AG09309 (cell line): ENCODE measurements at places on chromosomes 11 and 22.
A peak's percentile ranks its signal among the peaks of the same experiment; 100 is the strongest.

DNA sequence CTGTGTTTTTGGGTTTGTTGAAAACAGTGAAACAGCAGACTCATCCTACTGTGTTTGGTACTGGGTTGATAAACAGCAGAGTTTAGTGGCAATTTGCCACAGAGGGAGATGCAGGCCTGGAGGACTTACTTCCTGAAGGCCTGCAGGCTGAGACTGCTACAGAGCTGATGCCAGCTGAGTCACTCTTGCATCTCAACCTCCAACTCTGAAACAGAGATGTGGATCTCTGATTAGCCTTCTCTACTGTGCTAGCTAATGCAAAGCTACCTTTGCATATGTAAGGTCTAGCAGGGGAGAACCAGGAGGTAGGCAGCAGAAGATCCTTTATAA lies 14.3 kb downstream of the ATP5MG start:
- peak; percentile 95 for DNase-seq

DNA sequence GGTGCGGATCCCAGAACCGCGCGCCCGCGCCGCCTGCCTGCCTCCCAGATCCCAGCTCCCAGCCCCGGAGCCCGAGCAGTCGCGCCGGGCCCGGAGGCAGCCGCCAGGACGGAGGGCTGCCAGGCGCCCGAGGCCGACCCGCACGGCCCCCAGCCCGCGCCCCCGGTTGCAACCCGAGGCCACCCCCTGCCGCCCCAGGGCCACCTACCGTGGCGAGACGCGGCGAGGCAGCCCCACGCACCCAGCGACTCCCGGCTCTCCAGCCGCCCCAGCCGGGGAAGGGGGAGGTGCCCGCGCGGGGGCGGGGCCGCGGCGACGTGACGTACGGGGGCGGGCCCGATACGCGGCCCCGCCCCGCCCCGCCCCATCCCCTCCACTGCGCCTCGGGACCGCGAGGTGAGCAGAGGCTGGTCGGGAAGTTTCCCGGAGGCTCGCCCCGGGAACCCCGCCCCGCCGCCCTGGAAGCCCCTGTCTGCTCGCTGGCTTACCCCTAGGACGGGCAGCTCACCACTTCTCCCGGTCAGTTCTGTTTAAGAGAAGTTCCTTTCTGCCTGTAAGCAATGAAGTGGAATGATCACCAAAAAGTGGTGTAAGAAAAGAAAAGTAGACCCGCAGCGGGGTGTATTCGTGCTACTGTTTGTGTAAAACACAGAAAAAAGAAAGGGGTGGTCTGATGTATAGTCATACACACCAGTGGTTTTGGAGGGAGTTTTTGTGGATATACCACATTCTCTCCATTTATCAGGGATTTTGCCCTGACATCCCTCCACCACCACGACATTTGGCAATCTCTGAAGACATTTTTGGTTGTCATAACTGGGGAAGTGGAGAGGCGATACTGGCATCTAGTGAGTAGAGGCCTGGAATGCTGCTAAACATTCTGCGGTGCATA lies at the start of gene TPST2:
Gene TPST2, minus strand, starts transcription at position 288 of the 892 bp plus-strand sequence. CDS start 48,502 bp downstream, outside the sequence.
- no peak for DNase-seq

GRCh38 chr11:91178366-91178765 lies 955.5 kb upstream of the CHORDC1 start:
- DNase-seq = no peak

GRCh38 chr11:126419801-126420697 lies 64.6 kb downstream of the ST3GAL4 start:
- no peak for DNase-seq

DNA sequence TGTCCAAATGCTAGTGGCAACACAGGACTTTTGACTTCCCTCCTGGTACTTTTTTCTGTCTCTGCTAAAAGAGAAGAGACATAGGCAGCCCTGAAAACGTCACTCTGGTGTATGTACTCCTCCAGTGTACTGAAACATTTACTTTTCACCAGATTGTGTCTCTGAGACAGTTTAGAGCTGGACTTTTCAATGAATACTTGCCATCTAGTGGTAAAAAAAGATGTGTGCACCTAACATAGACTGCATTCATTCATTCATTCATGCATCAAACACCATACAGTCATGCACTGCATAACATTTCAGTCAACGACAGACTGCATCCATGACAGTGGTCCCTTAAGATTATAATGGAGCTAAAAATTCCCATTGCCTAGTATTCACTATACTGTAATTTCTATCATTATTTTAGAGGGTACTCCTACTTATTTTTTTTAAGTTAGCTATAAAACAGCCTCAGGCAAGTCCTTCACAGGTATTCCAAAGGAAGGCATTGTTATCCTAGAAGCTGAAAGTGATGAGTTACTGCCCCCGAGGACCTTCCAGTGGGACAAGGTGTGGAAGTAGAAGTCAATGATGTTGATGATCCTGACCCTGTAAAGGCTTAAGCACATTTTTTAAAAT lies 186.2 kb downstream of the SPON1 start:
- DNase-seq = peak; percentile 3

DNA sequence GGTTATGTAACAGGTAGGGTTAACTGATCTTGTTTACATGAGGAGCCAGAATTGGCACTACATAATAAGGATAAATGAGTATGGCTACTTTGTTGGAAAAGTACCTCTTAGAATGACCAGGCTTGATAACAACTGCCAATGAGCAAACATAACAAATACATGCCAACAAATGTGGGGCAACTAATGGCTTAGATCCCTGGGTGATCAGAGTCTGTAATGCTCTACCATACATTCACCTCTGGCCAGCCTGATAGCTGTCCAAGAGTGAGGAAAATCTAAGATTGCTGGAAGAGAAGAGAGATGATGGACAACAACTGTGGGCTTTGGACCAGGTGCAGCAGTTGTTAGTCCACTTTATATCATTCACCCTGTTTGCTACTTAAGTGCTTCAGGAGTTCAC lies 1025.0 kb downstream of the NTM start:
- DNase-seq = no peak

DNA sequence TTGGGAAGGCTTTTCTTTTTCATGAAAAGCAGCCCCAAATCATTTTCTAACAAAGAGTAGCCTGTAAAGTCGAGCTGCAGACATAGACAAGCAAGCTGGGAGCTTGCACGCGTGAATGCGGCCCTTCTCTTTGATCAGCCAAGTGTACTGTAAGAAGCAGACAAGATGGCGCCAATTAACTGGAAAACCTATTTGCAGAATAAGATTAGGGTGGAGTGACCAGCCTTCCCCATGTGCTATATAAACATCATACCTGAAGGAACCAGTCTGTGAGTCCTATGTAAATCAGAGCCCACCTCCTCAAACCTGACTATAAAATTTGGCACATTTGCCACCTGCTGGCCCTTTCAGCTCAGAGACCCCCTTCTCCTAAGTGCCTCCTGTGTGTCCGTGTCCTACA lies 982.7 kb downstream of the OPCML start:
- DNase-seq = no peak
